ENCODE measurements at places on chromosomes 1 and 21.

DNA sequence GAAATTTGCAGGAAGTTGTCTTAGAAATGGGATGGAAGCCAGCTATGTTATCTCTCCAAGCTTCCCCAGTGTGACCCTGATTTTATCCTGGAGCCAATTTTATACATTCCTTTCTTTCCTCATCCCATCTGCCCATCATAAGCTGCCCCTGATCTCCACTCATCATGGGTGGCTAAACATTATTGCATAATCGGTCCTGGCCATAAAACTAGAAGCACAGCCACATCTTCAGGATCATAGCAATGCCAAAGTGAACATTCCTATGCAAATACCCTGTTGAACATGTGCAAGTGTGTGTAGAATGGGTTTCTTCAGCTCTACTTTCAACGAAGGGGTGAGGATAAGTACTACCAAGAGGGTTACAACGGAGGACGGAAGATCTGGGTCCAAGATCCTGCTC is 50.6 kb upstream of the COG2 start:
- DNase-seq, result no peak

DNA sequence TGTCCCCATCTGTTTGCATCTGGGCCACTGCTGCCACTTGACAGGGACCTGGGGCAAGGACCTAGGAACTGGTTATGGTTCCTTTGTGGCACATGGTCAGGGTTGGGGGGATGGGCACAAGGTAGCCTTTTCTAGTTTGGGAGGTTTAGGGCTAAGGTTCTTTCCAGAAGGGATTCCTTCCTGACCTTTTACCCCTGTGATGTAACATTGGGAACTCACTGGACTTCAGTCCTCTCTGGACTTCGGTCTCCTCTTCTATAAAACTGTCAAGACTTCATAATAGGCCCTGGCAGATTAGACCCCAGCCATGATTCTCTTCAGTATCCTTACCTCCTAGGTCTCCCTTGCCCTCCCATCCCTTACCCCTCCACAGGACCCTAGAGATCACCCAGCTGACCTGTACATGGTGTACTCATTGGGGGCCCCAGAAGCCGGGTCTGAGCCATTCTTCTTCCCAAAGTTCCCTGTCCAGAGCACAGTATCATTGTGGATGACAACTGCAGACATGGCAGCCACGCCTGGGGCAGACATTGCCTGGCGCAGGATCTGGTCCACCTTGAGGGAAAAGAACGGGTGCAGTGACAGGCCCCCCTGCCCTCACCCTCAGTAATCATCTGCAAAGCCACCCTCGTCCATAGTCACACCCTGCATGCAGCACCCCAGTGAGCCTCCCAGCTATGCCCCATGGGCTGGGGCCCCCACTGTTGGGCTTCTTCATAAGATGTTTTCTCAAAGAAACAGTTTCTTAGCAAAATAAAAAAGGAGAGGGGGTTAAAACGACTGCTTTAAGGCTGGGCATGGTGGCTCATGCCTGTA is 12.9 kb downstream of the LACTBL1 start:
- DNase-seq, result no peak

- DNase-seq, result no peak
Measured at GRCh38 chr1:194161591-194161990, 975.2 kb upstream of the B3GALT2 start.

DNA sequence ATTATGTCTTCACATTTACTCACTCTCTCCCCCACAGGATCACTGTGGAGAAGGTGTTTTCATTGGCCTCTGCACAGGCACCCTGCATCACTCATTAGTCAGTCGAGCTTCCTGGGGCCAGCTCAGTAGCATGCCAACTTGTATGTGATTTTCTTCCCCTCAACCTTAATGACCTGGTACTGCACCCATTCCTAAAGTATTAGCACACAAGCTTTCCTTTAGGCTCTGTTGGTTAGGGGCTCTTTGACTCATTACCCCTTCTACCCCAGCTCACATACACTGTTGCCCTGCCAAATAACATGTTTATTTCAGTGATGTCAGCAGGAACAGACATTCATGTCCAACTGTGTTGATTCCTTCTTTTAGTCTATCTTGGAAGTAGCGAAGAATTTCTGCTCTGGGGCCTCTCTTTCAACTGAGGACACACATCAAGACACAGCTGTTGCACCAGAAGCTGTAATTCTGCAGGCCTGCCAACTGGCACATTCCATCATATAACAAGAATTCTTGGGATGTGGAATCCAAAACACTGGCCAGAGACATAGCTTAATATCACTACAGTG is 603.5 kb upstream of the ADAMTS5 start:
- DNase-seq, result no peak

GRCh38 chr1:113875714-113876113 is 4.2 kb upstream of the PTPN22 start:
- no peak for DNase-seq

- DNase-seq, result no peak
Measured at GRCh38 chr1:45152126-45152525, 54.3 kb downstream of the ZSWIM5 start.

GRCh38 chr1:67997746-67998145 is 52.7 kb downstream of the DIRAS3 start:
- DNase-seq, result no peak

- no peak for DNase-seq
Measured at GRCh38 chr21:14548779-14549178, 2.7 kb upstream of the SAMSN1 start.

GRCh38 chr1:94708811-94709210 is 111.3 kb upstream of the SLC44A3 start:
- no peak for DNase-seq

GRCh38 chr21:16154951-16155635 is 425.3 kb downstream of the USP25 start:
- DNase-seq, result no peak

GRCh38 chr1:51569284-51570062 is 47.4 kb upstream of the OSBPL9 start:
- DNase-seq, result peak; percentile 34

- DNase-seq, result no peak
Measured at GRCh38 chr1:11448373-11449099, 30.4 kb upstream of the DISP3 start.

DNA sequence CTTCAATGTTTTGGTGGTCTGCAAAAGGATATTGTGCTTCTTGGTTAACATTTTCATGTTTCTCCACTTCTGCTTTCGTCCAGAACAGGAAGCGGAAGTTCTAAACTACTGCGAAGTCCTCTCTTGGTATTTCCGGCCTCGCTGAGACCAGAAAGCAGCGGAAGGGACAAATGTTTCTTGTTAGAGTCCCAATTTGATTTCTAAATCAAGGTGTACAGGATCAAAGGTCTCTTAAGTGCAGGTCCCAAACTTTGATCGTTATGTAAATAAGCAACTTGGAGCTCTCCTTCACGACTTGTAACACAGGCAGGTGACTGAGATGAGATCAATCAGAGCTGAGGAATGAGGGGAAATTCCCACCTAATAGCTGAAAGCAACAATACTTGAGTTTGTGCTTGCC is 40.1 kb upstream of the HMCN1 start:
- DNase-seq, result no peak

DNA sequence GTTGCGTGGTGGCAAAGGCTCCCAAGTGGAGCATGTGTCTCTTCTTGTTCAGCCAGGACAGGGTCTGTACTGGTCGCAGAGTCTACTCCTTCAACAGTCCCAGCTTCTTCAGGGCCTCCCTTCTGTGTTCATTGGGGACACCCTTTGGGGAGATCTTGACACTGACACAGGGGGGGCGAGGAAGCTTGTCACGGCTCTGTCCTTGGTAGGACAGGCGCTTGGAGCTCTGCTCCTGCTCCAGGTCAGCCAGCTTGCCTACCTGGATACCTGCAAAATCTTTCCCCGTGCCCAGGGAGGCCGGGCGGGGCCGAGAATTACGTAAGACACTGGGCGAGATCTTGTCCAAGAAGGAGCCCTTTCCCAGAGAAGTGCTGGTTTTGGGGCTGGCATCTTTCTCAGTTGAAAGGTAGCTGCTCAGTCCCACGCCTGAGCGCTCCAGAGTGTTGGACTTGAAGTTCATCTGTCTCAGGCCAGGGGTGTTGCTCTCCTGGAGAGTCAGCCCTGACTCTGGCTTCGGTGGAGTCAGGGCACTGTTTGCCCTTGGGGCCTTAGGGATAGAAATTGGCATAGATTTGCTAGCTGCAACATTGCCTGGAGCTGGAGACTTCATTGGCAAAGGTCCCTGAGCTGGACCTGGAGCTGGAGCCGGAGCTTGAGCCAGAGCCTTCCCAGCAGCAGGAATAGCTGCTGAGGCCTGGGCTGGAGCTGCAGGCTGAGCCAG is 10.5 kb downstream of the C1orf116 start:
- DNase-seq, result no peak

GRCh38 chr1:178645808-178646200 is 79.2 kb upstream of the RALGPS2 start:
- no peak for DNase-seq

- DNase-seq, result no peak
Measured at GRCh38 chr1:205473966-205474365, 18.1 kb upstream of the BLACAT1 start.

- no peak for DNase-seq
Measured at GRCh38 chr1:62514746-62515423, 78.0 kb downstream of the USP1 start.

DNA sequence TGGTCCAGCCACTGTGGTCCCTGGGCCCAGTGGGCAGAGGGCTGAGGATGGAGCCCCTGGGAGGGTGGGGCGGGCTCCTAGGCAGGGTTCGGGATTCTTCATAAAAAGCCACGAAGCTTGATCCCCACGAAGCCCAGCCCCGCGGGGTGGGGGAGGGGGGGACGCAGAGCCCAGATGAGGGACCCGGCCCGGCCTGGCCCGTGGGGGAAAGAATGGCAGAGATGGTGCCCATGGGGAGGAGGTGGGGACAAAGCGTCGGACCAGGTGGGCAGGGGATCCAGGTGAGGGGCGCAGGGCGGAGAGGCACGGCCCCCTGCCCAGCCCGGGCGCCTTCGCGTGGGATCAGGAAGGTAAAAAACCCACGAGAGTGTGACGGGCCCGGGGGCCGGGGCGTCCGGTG is 6.0 kb upstream of the SMIM12 start:
- no peak for DNase-seq

GRCh38 chr1:63189677-63190076 is 132.7 kb upstream of the FOXD3 start:
- DNase-seq, result no peak

DNA sequence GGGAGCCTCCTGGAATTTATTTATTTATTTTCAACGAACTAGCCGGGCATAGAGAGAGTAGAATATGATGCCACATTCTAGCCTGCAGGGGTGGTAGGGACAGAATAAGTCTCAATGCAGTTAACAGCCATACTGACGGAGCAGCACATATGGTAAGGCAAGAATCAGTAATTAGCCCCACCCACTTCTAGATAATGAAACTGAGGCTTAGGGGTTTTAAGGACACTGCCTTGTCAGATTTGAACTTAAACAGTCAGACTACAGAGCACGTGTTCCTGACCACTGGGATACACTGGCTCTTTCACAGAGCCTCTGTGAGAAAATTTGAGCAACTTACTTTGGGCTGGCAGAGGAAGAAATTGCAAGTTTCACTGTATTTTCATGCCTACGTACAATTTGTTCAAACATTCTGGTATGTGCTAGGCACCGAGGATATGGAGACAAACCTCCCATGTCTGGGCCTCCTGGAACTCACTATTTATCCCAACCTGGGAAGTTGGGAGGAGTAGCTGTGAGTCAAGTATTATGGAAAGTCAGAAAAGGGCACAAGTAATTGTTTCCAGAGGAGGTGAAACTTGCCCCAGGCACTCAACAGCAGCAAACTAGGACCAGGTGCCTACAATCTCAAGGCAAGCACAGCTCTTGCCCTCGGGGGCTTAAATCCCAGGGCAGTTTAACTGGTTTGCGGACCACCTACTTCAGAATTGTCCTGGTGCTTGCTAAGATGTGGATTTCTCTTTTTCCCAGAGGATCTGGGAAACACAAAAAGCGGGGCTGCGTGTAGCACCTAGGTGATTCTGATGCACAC is 1.6 kb upstream of the CLIC4 start:
- DNase-seq, result no peak

- DNase-seq, result peak; percentile 11
Measured at GRCh38 chr1:110673805-110674336, 869 bp downstream of the KCNA3 start.

DNA sequence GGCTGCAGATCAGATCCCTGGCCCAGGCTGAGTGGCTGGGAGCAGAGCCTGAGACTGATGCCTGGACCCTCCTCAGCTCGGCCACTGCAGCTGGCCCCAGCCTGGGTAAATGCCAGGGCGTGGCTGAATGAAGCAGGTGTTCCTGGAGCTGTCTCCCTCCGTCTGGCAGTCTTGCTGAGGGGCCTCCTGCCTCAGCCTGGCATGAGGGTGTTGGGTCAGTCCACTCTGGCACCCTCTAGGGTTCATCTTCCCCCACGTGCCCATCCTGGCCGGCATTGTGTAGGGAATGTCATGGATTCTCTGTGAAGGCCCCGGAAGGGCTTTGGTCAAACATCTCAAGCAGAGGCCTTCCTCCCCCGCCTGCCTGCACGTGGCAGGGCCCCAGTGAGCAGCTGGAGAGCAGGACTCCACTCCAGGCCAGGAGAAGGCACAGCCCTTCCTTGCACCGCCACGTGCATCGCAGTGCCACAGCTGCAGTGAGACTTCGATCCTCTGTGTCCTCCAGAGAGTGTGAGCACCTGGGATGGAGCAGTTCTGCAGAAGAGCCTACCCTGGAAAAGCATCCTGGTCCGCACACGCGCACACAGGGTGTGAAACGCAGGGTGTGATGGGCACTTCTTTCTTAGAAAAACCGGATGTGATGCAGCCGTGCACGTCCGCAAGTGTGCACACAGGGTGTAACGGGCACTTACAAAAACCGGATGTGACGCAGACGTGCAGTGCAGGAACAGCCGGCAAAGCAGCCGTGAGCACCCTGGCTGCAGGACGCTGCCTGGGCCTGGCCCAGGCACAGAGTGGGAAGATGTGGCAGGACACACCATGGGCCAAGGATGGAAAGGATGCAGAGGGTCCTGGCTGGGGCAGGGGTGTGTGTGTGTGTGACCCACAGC is 4.6 kb upstream of the KRTAP10-4 start:
- DNase-seq, result no peak

DNA sequence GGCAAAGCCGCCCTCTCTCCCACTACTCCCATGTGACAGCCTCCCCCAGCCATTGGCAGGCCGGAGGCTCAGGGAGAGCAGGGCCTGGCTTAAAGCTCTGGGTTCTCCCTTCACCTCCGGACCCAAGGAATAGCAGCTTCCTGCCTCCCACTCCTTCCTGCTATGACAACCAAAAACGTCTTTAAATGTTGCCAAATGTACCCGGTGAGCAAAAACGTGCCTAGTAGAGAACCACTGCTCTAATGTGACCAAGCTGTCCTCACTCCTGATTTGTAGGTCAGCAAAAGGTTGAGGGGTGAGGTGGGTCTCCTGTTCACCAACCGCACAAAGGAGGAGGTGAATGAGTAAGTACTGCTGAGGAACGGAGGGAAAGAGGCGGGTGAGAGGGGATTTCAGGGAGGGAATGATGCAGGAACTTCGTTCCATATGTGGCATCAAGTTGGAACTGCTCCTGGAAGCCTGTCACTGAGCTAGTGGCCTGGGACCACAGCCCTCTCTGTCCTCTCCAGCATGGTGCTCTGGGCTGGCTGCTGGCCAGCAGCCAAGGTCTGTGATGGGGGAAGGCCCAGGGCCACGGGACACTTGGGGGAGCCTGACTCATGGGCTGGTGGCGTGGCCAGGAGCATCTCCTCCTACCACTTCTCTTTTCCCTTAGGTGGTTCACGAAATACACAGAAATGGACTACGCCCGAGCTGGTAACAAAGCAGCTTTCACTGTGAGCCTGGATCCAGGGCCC is 5.7 kb downstream of the MRTO4 start:
- no peak for DNase-seq

Measured in activated T-cell treated with anti-CD3 and anti-CD28 coated beads for 24 hours (primary cell).